ENCODE measurements at places on chromosomes 1 and 21.

GRCh38 chr1:46020010-46020409 is 112.4 kb downstream of the PIK3R3 start:
- no peak for DNase-seq

DNA sequence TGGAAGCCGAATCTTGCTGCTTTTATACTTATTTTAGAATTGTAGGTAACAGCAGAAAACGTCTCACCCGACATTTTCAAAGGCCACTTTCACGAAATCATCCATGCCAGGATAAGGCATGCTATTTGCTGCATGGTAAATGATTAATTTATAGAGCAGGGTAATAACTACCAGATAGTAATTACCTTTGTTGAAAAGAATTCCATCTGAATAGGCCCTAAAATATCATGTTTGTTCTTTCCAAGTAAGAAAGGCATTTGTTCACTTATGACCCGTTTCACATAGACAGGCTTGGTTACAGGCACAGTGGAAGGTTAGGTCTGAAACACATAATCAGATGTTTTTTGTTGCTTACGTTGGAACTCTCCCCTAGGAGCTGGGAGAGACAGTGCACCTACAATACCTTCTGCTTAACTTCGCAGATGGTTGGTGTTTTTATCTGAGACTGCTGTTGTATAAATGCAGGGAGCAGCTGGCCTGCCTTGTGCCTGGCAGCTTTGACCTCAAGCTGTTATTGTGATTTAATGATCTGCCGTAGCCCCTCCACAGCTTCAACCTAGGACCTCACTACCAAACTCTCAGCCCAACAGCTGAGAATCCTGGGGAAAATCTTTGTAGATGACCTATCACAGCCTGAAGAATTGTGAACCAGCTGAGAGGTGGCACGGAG is 1.6 kb downstream of the SLC44A3 start:
- peak; percentile 97 for DNase-seq

DNA sequence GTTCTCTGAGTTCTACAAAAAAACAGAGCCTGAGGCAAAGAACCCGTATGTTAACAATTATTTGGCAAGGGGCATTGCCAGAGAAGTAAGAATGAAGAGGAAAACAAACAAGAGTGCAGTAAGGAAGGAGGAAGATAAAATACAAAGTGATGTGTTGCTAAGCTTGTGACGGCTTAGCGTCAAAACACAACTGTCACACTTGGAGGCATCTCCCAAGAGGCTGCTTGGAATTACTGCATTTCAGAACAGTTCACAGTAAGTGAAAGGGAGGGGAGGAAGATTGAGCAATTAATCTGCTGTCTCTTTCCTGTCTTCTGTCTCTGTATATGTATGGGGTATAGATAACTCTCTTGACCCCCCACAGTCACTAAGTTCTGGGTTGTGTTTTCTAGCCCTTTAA is 1017.0 kb upstream of the TMPRSS15 start:
- no peak for DNase-seq

DNA sequence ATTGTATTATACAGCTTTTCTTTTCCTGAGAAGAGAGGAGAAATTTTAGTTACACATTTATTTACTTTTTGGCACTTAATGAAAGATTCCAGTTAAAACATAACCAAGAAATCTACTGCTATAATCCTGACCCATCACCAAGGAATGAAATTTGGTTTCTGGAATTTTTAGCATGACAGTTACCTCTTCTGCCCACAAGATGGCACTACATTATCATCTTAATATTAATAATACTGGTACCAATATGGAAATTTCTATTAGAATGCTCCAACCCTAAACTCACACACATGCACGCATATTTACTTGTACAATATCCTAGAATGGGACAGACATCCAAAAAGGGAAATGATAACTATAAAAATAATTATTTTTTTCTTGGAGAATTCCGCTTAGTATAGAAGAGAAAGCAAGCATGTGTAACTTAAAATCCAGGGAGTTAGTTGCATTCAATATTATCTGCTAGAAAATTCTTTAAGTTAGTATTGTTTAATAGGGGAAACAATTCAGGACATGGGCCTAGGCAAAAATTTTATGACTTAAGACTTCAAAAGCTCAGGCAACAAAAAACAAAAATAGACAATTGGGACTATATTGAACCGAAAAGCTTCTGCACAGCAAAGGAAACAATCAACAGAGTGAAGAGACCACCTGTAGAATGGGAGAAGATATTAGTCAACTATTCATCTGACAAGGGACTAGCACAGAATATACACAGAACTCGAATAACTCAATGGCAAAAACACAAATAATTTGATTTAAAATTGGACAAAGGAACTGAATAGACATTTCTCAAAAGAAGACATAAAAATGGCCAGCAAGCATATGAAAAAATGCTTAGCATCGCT is 37.4 kb downstream of the MAP3K21 start:
- DNase-seq = no peak

DNA sequence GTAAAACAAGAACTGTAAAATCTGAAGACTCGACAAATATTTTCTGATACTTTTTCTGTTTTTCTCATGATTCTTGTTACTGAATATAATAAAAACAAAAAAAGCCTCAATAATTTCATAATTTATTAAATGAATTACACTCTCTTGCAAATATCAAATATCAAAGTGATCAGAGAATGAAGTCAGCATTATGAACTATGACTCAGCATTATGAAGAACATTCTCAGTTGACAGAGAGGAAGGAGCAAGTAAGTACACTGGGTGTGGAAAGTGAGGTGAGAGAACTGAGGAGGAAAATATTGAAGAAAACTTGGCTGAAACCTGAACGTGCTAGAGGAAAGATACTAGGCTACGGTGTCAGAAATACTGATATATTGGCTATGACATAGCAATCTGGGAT is 529.5 kb downstream of the KCNT2 start:
- DNase-seq = no peak

GRCh38 chr1:180173952-180174351 is 19.3 kb downstream of the QSOX1 start:
- no peak for DNase-seq

- no peak for DNase-seq
These were observed 23.1 kb downstream of the TRAPPC10 start for GRCh38 chr21:44035244-44035643.

- DNase-seq = no peak
These were observed 71.9 kb downstream of the NMNAT2 start for GRCh38 chr1:183346276-183346732.

- DNase-seq = peak; percentile 63
These were observed 26.6 kb downstream of the ATF6 start for GRCh38 chr1:161792740-161793139.

DNA sequence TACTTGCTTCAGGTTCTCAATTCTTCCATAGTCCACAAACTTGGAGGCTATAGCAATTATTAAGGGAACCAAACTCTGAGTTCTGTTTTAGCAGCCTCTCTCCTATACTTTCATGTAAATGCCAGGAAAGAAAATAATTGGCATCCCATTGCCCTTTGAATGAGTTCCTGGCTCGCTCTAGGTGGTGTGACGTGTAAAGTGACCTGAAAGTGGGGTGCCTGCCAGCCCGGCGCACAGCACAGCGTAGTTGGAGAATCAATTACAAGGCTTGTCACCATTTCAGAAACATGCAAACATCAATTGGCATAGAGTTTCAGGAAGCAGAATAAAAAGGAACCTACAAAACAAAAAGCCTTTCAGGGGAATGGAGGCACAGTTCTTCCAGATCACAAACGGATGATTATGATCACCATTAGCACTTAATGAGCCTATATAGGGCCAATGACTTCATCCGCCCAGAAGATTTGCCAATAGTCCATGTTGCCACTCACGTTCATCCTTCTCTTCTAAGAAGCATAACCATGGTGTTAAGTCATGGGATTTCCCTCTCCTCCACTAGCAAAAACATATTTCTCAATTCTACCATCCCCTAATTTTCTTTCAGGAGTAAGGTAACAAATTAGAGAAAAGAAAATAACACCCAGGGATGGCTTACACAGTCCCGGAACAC is 354.6 kb upstream of the ADGRL2 start:
- DNase-seq = no peak

- DNase-seq = no peak
These were observed 60.5 kb downstream of the NEGR1 start for GRCh38 chr1:72221811-72222210.

DNA sequence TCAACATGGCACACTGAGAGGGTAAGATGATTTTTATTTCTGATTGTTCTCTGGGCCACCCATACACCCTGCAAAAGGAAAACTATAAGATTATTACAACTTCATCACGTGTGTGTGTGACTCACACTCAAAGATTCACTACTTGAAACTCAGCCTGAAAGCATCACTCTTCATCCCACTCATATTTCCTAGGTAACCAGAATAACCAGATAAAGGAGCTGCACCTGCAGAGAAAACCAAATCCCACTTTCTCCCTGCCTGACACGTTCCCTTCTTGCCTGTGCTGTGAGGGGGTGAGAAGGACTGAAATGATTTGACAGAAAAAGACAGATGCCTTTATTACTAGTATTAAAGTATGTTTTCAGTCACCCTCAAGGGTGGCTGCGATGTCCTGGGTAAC is 131.6 kb downstream of the TGFBR3 start:
- no peak for DNase-seq

DNA sequence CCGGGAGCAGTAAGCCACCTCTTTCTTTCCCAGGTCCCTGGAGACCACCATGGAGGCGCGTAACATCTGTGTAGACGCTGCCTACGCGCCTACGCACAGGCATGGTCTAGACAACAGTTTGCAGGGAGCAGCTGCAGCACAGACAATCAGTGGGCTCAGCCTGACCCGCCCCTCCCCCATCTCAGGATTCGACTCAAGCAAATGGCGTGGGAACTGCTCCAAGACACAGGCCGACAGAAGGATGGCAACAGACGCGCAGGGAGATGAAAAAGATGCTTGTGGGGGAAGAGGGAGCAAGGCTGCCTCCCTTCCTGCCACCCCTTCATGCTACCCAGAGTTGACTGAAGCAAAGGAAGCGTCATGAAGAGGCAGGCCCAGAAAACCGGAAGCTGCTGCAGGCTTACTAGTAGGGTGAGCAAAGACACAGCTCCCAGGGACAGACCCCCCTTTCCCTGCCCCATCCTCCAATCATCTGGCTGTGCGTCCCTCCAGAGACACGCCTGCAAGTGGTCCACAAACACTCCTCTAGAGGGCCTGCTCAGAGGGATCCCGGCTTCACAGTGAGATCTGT is 19.5 kb downstream of the STK40 start:
- peak; percentile 93 for DNase-seq

- no peak for DNase-seq
These were observed 163.6 kb downstream of the TNFSF18 start for GRCh38 chr1:172887162-172887561.

DNA sequence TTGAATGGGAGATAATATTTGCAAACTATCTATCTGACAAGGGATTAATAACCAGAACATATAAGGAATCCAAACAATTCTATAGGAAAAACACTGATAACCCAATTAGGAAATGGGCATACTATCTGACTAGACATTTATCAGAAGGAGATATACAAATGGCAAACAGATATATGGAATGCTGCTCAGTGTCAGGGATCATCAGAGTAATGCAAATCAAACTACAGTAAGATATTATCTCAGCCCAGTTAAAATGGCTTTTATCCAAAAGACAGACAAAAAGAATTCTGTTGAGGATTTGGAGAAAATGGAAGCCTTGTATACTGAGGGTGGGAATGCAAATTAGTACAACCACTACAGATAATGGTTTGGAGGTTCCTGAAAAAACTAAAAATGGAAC is 758.0 kb upstream of the B3GALT2 start:
- DNase-seq = no peak

DNA sequence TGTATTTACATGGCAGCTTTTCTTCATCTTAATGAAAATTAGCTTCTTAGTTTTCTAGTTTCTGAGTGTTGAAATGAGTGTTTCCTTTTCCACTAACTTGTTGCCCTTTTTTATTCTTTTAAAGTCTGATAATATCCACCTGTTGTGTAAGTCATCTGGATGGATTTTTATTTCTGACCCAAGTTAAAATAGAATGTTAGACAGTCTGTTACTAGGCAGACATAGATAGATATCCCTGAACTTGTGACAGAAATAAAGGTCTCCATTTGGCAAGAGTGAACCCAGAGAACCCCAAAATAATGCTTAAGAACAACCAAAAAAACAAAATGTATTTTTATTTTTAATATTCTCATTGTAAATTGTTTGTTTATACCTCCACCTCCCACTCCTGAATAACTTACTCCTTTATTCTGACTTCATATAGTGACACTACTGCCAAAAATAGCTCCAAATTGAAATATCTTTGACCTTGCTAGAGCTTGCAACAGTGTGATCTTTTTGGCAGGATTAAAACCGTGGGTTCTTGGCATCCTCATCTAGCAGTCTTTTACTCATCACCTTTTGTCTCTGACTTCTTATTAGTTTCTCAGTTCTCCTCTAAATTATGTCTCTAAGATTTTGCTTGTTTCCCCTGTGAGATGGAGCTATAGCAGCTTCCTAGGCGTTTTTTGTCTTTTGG is 26.9 kb upstream of the SH3D21 start:
- DNase-seq = no peak

DNA sequence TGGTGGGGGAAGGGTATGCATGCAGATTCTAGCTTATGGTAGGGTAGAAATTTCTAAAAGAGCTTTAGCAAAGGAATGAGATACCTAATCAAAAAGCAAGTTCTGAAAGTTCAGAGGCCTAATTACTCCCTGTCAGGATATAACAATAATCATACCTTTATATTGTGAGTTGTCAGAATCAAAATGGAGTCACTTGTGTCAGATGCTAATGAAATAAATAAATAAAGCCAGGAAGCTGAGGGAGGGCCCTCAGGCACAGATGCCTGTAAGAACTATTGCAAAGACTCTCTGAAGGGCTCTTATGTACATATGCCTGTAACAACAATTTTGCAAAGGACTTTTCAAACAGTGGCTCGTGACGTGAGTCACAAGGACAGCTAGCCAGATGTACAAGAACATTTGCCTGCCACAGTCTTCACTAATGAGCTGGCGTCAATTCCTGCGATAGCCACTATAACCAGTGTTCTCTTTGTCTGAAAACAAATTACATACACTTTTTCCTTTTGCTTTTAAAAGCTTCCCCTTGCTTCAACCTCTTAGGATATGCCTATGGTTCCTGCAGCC is 27.4 kb upstream of the DNASE2B start:
- DNase-seq = no peak

- DNase-seq = peak; percentile 62
These were observed 24.5 kb downstream of the ELF3 start for GRCh38 chr1:202034683-202035462.

DNA sequence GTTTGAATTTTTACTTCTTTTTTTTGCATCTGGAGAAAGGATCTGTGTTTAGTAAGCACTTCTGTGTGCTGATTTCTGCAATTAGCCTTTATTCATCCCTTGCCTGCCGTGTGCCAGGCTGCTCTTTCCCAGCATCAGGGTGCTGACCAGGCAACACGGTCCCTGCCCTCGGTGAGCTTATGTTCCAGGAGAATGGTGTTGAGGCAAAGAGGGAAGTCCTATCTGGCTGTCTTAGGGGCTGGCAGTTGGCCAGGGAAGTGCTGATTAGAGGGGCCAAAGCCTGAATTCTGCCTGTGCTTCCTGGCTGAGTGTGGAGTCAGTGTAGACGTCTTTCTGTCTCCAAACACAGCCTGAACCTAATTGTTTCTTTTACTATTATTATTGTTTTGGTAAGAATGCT is 187.1 kb downstream of the CAMTA1 start:
- no peak for DNase-seq

Data from NCI-H524 (cell line).